ENCODE measurements at places on chromosomes 4 and X. TPM values are rescaled to one million over a fixed set of nuclear protein-coding genes. Genes with fewer than 3 reads are reported as not detected.

GRCh38 chr4:102809691-102810090 lies 17.7 kb downstream of the UBE2D3 start:
- no peak for DNase-seq

DNA sequence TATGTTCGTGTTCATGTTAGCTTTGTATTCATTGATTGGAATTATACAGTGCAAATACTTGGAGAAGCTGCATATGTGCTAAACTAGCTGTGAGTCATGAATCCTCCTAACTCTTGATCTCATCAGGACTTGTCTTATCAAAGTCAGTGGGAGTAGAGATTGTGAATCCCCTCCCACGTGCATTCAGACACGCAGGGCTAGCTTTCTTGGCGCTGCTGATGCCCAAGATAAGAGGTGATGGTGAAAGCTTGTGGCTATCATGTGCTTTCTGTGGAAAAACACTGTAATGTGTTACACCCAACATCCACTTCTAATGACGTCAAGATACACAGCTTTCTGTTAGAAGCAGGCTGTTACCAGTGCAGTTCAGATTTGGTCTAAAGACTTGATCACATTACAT lies 348.7 kb upstream of the HAND2 start:
- peak; percentile 47 for DNase-seq

DNA sequence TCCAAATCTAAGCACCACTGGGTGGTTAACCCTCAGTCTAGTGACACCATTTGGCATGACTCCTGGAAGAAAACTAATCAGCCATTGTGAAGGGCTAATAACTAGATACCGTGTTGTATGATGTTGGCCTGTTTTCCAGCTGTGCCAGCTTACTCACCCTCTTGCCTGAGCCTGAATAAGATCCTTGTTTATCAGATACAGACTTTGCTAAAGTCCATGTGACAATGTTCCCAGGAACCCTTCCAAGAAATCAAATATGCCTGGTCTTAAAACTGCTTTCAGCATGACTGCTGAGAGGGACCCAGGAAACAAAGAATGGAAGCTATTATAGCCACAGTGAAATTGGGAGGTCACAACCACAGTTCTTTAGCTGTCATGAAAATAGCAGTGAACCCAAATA lies 640.8 kb upstream of the INTU start:
- no peak for DNase-seq

DNA sequence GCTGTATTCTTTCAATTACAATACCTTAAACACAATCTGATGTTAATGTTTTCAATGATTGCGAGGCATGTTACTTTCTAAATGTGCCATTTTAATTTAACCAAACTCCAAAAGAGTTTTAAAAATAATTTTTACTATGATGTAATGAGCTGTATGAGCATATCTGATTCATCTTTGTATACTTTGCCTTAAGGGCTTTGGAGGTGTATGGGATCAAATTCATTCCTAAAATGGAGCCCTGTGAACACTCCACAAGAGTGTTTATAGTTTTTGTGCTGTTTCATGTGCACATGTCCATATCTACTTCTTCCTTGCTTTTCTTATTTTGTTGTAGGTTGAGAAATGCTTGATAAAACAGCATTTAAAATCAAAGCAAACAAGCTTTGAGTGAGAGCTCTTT lies 82.4 kb downstream of the ATP10D start:
- no peak for DNase-seq

DNA sequence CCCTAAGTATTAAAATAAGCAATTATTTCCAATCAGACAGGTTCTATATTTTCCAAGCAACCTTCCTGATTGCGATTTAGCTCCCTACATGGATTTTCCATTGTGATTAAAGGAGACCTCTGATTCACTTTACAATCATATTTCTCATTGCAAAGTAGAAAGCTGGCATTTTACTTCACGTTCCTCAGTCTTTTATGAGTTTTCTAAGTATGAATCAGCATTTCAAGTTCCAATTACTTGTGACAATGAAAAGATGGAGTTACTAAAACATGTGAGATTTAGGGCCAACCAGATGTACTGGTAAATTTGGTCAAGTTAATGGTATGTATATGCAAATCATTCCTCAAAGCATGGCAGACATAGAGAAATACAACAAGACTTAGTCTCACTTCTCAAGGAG lies 206.2 kb downstream of the KCNIP4 start:
- no peak for DNase-seq

Gene MAGEA11
- polyA plus RNA-seq, result not detected

Gene ESX1
- not detected for polyA plus RNA-seq

DNA sequence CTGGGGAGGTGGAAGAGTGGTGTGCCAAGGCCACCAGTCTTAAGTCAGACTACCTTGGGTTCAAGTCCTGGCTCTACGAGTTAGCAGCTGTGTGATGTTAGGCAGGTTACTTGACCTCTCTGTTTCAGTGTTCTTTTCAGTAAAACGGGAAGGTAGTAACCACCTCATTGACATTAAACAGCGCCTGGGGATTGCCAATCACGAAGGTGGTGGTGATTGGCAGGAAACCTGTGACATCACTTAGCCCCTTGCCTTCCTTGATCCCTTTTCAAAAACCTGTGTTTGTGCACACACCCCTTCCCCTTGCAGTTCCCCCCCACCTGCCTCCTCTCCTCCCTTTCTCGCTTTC lies 7.6 kb downstream of the KLF3 start:
- no peak for DNase-seq

- no peak for DNase-seq
Measured at GRCh38 chr4:65737672-65738071, 67.4 kb upstream of the EPHA5 start.

DNA sequence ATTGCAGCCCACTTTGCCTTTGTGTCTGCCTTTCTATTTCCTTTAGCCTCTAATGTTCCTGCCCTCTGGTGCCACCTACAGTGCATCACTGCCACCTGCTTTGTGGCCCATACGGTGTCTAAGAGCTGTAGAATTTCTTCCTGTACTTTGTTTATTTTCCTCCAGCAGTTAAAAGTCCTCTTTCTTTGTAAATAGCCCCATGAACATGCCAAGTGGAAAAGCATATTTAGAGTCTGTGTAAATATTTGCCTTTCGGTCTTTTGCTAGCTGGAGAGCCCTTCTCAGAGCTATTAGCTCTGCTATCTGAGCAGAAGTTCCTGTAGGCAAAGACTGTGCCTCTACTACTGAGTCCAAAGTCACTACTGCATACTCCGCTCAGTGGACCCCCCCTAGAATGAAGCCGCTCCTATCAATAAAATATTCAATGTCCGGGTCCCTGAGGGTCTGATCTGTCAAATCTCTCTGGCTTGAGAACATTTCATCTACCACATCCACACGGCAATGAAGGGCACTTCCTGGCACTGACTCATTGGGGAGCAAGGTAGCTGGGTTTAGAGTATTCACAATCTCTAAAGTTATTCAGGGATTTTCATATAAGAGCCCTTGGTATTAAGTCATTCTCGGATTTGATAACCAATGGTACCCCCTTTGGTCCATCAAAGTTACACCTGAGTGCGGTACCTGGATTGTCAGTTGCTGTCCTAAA lies 36.3 kb downstream of the SULT1E1 start:
- DNase-seq, result peak; percentile 40

DNA sequence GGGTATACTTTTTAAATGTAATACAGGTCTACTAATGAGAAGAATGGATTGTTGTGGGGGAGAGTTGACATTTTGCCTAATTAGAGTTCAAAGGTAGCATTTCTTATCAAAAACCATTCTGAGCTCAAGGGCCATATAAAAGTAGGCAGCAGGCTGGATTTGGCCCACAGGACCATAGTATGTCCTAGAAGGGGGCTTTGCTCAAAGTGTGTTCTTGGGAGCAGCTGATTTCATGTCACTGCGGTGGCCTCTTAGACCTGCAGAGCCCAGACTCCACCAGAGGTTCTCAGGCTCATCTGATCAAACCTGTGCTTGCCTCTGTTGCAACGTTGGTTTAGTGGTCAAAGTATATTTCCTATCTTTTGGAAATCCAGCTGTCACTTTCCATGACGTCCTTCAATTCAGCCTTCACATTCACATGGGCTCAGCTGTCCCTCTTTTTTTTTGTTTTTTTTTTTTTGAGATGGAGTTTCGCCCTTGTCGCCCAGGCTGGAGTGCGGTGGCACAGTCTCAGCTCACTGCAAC lies 34.6 kb upstream of the TENM3 start:
- no peak for DNase-seq

Measured in A549 (cell line).